ENCODE measurements at places on chromosomes 3 and 15.

- DNase-seq = no peak
Observed at GRCh38 chr3:161925749-161926360, 429.2 kb downstream of the OTOL1 start.

DNA sequence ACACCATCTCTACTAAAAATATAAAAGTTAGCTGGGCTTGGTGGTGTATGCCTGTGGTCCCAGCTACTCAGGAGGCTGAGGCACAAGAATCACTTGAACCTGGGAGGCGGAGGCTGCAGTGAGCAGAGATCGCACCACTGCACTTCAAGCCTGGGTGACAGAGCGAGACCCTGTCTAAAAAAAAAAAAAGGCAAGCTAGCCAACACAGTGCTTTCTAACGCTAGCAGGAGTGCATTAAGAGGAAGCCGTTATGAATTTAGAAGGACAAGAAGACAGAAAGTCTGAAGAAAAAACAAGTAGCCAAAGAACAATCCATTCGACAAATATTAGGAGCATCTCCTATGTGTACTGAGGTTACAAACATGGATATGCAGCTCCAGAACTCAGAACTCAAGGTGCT lies 28.6 kb downstream of the BHLHE40 start:
- no peak for DNase-seq

- no peak for DNase-seq
Observed at GRCh38 chr3:101926594-101927105, 77.3 kb downstream of the NFKBIZ start.

- no peak for DNase-seq
Observed at GRCh38 chr3:72872183-72872582, 15.7 kb upstream of the GXYLT2 start.

DNA sequence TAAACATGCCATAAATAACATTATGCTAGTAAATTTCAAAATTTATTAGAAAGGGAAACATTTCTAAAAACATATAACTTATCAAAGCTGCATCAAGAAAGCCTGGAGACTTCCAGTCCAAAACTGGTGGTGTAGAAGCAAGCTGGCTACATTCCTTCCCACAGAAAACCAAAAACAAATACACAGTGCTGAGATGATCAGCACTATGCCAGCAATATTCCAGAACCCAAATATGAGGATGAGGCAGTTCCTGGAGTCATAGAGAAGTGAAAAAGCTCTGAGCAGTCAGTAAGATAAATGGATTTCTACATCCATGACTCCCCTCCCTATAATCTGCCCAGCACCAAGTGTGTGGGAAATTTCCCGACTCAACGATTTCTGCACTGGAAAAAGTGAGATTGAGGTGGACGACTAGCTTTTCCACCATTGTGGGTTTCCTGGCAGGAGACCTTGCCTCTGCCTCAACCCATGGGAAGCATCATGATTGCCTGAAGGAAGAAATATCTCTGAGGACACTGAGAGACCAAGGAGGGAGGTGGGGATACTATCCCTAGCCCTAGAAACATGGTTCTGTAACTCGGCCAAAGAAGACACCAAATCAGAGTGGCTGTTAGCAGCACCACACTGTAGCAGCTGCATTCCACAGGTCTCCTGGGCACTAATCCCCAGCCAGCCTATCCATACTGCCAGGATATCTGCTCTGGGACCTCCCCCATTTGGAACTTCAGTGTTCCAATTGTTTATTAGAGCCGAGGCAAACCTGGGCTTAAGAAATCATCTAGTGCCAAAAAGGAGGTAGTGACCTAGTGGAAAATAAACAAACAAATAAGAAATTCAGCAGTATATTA lies 11.8 kb upstream of the CLN6 start:
- DNase-seq = no peak

GRCh38 chr15:61186905-61187741 lies 42.0 kb downstream of the RORA start:
- DNase-seq = no peak

DNA sequence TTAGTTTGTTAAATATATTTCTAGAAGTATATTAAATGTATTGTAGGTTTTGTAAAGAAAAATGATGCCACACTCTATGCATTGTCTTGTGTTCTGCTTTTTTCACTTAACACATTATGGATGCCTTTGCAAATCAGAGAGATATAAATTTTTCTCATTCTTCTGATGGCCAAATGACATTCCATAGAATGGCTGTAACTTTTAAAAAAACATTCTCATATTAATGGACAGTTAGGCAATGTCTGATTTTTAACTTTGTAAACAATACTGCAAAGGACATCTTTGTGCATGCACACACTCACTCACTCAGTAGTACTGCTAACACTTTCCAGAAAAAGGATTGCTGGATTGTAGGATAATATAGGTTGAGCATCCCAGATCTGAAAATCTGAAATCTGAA lies 195.9 kb downstream of the ITPR1 start:
- DNase-seq = no peak

DNA sequence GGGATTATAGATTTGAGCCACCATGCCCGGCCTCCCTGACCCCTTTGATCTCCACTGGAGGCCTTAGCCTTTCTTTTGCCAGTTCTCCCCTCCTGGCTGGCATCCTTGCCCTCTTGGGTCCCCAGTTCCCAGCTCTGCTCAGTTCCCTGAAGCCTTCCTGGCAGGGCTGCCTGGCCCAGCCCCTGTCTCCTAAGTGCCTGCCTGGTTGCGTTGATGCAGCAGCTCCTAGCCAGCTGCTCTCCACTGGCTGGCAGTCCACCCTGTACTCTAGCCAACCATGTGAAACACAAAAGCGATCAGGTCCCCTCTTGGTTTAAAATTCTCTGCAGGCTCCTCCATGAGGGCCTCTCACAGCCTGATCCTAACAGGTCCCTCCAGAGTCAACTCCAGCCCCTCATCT lies 184.7 kb downstream of the RAB11A start:
- DNase-seq = no peak

GRCh38 chr3:32956750-32957570 lies 5.5 kb downstream of the CCR4 start:
- no peak for DNase-seq

DNA sequence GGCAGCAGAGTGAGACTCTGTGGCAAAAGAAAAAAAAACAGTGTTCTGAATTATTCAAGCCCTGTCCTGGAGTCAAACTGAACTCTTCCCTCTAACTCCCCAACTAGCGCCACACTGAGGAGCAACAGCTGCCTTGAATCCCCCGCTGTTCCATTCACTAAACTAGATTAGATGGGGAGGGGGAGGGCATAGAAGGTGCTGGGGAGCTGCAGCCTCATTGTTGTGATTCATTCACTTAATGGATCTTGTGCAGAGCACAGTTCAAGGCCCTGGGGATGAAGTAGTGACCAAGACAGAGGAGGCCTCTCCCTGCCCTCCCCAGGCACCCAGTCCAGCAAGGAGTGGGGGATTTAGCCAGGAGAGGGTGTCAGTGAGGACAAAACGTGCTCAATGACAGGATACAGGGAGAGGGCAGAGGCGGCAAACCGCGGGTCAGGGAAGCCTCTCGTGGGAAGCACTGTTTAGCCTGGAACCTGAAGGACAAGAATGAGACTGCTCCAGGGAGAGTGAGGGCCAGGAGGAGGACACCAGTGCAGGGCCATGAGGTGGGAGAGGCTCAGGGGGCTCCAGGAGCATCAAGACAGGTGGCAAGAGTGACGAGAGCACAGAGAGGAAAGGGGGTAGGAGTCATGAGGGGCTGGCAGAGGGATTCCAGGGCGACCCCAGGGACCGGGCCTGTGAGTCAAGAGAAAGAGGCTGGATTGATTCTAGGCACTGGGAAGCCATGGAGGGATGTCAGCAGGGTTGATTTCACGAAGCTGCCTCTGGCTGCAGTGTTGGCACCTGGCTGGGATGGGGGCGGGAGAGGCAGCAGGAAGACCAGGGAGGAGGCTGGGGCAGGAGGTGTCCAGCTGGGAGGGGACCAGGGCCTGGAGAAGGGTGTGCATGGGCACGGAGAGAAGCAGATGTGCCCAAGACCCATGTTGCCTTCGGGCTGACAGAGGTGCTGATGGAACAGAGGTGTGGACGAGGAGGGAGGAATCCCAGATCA lies 31.4 kb downstream of the ALS2CL start:
- no peak for DNase-seq

DNA sequence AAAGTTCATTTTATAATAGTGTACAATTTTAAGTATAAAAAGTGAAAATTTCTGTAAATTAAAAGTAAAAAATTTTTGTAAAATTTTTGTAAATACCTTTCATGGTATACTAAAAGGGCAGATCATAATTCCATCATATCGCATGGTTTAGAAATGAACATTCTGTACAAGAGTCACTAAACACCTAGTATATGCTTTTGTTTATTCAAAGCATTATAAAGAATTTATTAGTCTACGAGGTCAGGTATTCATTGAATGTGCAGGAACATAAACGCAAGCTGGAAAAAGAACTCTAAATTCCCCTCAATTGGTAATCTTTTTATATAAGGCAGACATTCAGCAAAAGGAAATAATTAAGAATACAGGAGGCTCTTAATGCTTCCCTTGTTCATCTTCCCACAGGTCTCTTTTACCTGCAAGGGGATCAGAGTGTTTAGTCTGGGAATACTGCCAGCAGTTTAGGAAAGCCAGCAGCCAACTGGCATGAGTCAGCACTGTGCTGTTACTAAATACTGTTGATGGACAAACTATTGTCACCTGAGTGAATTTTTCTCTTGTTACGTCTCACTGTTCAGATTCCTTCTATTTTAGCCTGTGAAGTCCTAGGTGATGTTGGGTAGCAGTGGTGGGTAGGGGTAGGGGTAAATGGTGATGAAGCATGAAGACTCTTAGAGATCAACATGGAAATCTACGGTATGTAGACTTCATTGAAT lies 70.1 kb downstream of the UQCC5 start:
- no peak for DNase-seq

- DNase-seq = peak; percentile 52
Observed at GRCh38 chr3:196837819-196838420, 29.8 kb upstream of the SENP5 start.

DNA sequence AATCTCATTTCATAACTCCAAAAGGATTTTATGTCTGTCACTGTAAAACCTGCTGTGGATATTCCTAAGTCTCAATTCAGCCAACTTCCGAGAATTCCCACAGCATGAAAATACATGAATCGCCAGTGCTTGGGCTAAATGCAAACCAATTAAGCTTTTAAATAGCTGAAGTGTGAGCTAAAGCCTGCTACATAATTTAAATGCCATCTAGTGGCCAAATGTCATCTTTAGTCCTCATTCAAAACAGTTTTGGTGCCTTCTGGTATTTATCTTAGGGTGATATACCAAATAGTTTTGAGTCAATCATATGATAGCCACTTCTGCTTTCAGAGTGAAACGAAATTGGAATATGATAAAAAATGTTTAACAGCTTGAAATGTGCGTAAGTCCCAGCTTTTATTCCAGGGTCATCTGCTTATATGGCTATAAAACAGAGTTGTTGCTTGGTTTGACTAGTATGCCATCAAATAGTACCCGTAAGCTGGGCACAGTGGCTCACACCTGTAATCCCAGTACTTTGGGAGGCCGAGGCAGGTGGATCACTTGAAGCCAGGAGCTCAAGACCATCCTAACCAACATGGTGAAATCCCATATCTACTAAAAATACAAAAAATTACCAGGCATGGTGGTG lies 41.8 kb upstream of the CCNL1 start:
- no peak for DNase-seq

DNA sequence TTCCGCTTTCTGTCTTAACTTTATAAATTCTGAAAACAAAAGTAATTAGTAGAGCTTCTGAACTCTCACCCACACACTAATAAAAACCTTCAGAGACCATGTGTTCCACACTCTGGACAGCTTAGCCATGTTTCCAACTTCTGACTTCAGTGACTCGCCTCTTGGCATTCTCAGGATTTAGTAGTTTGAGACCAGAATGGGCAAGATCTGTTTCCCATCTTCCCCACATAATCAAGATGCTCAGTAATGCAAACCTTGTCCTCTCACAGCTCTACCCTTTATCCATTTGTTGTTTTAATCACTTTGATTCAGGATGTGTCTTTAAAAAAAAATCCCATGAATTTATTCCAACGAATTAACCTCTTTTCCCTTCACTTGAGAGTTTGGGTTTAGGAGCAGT lies 166.6 kb upstream of the SLC24A5 start:
- DNase-seq = no peak

GRCh38 chr3:110938629-110939028 lies 133.0 kb upstream of the NECTIN3 start:
- DNase-seq = no peak

DNA sequence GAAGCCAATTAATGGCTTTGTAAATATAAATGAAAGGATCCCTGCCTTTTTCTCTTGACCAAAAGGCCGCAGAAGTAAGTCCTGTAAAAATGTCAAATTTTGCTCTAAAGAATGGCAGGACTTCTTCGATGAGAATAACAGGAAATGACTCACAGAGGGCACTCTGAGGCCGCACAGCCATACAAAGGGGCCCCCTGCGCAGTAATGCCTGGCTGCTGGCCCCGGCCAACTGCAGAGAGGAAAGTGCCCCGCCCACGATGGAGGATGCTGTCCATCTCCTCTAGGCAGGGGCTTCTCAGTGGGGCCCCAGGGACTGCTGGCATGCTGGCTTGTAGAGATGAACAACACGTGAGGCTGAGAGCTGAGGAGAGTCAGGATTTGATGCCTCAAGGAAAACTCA lies 18.1 kb upstream of the SCN10A start:
- no peak for DNase-seq

GRCh38 chr15:99085413-99086326 lies 19.2 kb upstream of the SYNM start:
- no peak for DNase-seq

GRCh38 chr15:70278644-70279043 lies 180.9 kb upstream of the TLE3 start:
- DNase-seq = no peak

GRCh38 chr15:75058127-75058905 lies 34.9 kb downstream of the PPCDC start:
- DNase-seq = no peak
